ENCODE measurements at places on chromosomes 13 and 19.

GRCh38 chr13:87536899-87537298 is 134.3 kb upstream of the SLITRK5 start:
- no peak for DNase-seq

- DNase-seq: no peak
These were observed 11.1 kb upstream of the NFIX start for GRCh38 chr19:12984143-12984627.

DNA sequence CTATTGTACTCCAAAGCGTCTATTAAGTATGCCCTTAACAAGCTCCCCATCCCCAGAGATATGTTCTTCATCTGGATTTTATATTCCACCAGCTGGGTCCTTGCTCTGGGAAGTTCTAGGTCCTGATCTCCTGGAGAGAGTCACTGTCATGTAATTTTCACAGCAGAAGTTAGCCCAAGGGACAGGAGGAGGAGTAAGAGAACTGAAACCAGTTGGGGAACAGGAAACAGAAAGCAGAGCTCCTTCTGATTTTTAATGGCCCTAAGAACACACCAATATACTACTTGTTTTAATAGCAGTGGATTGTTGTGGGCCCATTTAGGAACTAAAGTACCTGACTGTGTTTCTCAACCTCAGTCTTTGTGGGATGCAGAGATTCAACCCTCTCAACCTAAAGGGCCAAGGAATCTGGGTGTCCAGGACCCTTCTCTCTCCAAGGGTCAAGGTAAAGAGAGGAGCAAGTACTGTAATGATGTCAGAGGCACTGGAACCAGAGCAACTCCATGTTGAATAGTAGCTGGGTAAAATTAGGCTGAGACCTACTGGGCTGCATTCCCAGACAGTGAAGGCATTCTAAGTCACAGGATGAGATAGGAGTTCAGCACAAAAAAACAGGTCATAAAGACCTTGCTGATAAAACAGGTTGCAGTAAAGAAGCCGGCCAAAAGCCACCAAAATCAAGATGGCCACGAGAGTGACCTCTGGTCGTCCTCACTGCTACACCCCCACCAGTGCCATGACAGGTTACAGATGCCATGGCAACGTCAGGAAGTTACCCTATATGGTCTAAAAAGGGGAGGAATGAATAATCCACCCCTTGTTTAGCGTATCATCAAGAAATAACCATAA is 8.1 kb upstream of the FPR3 start:
- no peak for DNase-seq

DNA sequence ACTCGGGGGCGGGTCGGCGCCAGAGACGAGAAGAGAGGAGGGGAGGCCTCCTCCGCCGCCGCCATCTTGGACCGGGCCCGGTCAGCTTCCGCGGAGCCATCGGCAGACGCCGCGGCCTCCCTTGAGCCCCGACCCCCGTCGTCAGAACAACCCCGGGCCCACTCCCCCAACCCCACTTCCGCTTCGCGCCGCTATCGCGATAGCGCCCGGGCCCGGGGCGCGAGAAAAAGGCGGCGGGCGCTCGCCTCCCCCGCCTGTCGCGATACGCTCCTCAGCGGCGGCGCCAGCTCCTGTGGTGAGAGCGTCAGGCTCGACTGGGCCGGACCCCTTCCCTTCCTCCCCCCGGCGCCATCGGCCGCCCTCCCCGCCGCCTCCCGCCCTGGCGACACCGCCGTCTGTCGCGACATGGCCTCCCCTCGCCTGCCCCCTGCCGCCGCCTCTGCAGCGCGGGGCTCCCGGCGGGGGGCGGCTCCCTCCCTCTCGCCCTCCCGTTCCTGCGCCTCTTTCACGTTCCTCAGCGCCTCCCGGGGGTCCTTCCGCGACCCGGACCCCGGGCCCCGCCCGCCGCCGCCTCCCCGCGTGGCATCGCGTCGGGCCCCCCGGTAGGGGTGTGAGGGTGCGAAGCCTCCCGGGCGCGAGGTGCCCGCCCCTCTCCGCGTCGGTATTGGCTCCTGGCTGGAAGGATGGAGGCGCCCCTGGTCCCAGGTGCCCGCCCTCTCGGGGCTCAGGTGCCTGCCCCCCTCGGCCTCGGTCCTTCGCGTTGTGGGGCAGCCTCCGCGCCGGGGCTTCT is at the start of gene CNOT3:
CNOT3 (plus strand) TSS at position 64 of the 790 bp plus-strand sequence. CDS start 5,217 bp downstream, outside the sequence.
- DNase-seq: no peak

DNA sequence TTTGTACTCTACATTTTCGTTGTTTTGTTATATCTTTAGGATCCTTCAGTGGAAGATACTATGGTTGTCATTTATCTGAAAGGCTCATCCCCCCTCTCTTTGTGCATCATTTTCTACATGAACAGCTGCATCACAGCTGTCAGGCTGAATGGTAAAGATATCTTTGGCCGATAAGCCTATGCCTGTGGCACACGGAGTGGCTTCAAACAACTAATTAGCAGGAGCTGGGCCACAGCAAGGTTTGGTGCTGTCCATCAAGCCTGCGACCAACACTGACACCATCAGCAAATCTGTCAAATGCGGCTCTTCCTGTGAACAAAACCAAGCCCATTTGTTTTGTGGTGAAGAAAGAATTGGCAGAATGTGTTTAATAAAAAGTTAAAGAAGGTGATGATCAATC is 334.4 kb downstream of the PCDH9 start:
- DNase-seq: no peak

GRCh38 chr13:79723519-79724024 is 242.6 kb downstream of the NDFIP2 start:
- DNase-seq: no peak
